Lung microvascular endothelial cell (primary cell): ENCODE measurements at places on chromosomes 7 and 10. TPM values are rescaled to one million over a fixed set of nuclear protein-coding genes. Genes with fewer than 3 reads are reported as not detected.

- DNase-seq, result no peak
Measured at GRCh38 chr10:12975906-12976305, 25.6 kb downstream of the CCDC3 start.

DNA sequence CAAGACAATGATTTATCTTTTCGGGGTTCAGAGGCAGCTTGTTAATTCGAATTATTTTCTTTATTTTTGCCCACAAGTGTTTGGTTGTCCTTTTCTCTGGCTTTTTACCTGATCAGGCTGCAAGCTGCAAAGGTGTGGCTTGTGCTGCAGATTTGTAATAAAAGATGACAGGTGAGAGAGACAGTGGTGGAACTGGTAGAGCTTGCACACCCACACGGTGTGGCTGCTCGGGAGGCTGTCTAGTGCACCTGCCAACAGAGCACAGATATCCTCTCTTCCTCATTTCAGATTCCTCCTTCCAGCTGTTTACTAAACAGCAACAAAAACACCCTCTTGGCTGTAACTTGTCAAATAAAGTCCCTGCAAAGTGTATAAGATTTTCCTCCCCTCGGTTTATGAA, 9.2 kb downstream of the GJD4 start:
- no peak for DNase-seq

FFAR4 gene
- not detected in 2 replicates for total RNA-seq

DNA sequence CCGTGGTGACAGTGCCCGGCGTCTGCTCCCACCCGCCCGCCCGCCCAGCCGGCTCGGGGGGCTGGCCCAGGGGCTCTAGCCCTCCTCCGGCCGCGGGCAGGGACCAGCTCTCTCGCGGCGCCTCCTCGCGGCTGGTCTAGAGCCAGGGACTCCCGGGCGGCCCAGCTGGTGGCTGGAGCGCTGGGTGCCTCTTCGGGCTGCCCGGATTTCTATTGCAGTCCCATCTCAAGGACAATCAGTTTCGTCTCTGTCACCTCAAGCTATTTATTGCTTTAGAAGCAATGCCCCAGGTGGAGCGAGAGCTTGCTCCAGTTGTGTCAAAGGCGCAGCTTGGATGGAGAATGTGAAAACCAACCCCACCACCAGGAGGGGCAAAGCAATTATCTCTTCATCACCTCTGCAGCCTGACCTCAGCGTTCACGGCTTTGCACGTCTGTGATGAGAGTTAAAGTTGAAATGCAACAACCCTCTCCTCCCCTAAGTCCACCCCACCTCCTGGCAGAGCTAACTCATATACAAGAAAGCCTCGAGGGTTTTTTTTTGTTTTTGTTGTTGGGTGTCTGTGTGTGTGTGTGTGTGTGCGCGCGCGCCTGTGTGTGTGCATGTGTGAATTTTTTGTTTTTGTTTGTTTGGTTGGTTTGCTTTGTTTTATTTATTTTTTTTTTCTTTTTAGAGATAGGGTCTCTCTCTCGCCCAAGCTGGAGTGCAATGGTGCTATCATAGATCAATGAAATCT, at the start of gene ITGA8:
Gene ITGA8, minus strand, starts transcription at position 24 of the 736 bp plus-strand sequence. CDS start 151 bp downstream, outside the sequence.
- DNase-seq, result peak; percentile 20

CYP2W1 gene
- total RNA-seq, result not detected in 2 replicates

DNA sequence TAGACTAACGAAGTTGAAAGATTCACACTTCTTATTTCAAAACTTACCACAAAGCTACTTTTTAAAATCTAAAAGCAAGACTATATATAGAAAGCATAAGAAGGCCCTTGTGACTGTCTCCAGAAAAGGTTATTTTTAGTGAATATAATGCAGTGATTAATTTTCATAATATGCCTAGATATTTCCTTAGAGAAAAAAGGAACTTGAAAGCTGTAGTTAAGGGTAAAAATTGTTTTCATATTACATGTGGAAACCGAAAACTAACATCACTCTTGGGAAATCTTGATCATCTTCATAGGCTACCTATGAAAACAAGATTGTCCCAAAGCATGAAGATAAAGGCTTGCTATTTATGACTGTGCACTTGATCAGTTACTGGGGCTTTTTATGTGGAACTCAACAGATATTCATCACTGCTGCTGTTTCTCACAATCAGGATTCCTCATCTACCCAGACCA, 223.2 kb downstream of the SH2D4B start:
- no peak for DNase-seq

- DNase-seq, result no peak
Measured at GRCh38 chr10:44044549-44044948, 340.3 kb downstream of the CXCL12 start.

- no peak for DNase-seq
Measured at GRCh38 chr7:150791304-150791703, 8.9 kb downstream of the TMEM176B start.

RAB19 gene
- total RNA-seq, result 0.22 TPM in 1 of 2 replicates, not detected in the other

DNA sequence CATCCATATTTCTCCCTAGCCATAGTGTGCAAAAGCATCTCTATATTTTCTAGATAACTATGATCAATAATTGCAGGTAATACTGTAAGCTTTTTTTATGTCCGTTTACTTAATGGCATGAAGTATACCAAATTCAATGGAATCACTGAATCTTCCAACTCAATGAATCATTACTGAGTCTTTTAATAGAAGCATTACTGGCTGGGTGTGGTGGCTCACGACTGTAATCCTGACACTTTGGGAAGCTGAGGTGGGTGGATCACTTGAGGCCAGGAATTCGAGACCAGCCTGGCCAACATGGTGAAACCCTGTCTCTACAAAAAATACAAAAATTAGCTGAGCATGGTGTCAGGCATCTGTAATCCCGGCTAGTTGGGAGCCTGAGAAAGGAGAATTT, 372.5 kb downstream of the BMPER start:
- DNase-seq, result no peak

SPDYE2B gene
- not detected in 2 replicates for total RNA-seq

DNA sequence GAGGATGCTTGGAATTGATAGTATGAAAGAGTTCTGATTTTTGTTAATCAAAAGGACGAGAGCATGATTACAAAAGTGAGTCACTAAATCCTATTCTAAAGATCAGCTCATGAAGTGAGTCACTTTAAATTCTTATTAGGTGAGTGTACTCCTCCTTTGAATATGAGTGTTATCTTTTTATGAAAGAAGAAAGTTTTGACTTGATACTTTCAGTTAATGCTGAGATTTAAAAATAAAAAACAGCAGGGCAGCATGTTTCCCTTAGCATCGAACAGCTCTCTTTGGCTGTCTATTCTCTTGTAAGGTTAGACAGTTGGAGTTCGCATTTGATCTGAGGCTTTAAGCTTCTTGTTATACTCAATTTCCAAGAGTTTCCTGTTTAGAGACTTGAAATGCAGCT, 222.0 kb downstream of the TWIST1 start:
- DNase-seq, result peak; percentile 71

- DNase-seq, result no peak
Measured at GRCh38 chr10:47045331-47045861, 134.2 kb downstream of the PTPN20 start.

SPDYE6 gene
- total RNA-seq, result not detected in 2 replicates

DNA sequence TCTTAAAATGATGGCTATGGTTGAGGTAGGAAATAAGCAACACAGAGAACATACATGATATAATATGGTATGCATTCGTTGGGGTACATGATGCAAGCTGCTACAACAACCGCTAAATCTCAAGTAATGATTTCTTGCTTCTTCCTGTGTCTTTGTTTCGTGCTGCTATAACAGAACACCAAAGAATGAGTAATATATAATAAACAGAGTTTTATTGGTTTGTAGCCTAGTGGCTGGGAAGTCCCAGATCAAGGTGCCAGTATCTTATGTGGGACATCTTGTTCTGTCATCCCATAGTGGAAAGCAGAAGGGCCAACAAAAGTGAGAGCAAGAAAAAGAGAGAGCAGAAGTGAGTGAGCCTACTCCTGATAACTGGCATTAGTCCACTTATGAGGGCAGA, 689.7 kb downstream of the SUGCT start:
- DNase-seq, result no peak

DNA sequence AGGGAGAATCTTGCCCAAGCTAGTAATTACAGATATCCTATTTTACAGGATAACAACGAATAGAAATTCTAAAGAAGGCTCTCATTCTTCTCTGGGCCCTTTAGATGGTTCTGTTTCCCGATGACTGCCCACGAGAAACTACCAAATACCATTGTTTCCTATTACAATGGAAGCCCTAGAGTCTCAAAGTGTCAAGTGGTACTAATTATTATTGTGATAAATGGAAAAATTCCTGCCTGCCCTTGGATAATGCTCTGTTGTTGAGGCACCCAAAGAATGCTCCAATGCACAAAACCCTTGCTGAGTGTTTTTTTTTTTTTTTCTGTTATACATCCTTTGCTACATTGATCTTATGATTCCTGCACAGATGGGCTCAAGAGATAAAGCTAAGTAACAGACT, 504.5 kb downstream of the XPNPEP1 start:
- DNase-seq, result no peak

HYAL4 gene
- 0.20 and 0.44 TPM in 2 replicates for total RNA-seq

PAOX gene
- total RNA-seq, result 4.4 and 6.9 TPM in 2 replicates

GTPBP10 gene
- total RNA-seq, result 4.2 and 5.7 TPM in 2 replicates

DNA sequence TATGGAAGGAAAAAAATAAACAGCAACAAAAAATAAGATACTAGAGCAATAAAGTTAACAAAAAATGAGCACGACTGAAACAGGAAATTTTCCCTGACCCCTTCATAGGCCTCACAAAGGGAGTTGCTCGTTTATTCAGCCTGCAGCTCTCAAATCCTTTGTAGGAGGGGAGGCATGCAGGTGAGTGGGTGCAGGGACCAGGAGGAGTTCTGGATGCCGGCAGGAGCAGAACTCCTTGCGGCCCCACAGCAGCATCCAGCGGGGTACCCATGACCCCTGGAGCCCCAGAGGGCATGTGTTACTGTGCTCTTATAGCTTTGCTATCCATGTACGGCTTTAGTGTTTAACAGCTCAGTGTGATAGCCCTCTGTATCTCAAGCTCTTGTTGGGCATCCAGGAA, 5.8 kb downstream of the TAS2R39 start:
- DNase-seq, result no peak

DNA sequence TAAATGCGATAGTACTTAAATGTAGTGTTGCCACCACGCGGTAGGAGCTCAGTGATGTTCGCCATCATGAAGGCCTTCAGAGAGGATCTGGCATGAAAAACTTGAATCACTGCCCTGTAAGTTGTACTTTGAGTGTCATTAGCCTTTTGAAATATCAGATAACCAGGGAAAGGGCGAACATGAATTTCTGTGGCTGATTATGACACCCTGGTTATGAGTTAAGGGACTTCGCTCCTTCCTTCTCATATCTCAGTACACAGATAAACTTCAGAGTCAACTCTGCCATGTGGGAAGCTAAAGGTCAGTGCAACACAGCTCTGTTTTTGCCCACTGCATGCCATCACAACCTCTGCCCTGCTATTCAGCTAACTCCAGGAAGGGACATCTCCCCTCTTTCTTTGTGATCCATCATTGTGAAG, 8.9 kb upstream of the ACSL5 start:
- no peak for DNase-seq

GRCh38 chr10:116779076-116779687, 36.8 kb upstream of the HSPA12A start:
- DNase-seq, result no peak

- DNase-seq, result peak; percentile 63
Measured at GRCh38 chr7:100825751-100826513, 1.4 kb downstream of the EPHB4 start.

GRCh38 chr10:63866075-63866746, 345.0 kb downstream of the REEP3 start:
- peak; percentile 56 for DNase-seq

GRCh38 chr10:12972146-12972545, 29.4 kb downstream of the CCDC3 start:
- no peak for DNase-seq

GRCh38 chr10:43870968-43871439, 222.3 kb upstream of the ZNF32 start:
- no peak for DNase-seq

CPA1 gene
- not detected in 2 replicates for total RNA-seq

DNA sequence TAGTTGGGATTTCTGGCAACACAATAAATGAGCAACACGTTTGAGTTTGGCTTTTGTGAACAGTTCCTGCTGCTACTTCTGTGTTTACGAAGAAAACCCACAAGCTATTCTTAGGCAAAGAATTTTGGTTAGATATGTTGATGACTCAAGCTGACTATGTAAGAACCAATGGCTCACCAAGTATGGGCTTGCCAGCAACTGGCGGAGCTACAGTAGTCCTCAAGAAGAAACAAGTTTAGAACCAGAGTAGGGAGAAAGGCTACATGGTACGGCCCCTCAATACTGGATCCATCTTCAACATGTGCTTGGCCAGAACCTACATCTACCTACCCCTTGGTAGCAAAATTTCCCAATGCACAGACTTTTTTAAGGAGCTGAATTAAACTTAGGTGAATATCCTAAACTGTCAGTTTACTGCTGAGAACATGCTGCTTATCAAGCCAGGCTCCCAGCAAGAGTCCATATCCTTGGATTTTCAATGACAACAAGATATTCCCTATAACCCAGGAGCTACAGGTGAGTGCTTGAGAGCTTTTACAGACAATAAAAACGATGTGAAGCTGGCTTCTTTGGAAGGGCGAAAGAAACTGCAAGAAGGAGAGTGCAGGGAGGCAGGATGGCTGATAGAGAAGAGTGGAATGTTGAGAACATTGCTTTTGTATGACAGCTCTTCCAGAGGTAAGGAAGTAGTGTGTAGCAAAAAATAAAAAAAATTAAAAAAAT, 74.3 kb upstream of the ASAH2 start:
- DNase-seq, result peak; percentile 4

- DNase-seq, result no peak
Measured at GRCh38 chr7:151511946-151512345, 7.7 kb downstream of the RHEB start.

DNA sequence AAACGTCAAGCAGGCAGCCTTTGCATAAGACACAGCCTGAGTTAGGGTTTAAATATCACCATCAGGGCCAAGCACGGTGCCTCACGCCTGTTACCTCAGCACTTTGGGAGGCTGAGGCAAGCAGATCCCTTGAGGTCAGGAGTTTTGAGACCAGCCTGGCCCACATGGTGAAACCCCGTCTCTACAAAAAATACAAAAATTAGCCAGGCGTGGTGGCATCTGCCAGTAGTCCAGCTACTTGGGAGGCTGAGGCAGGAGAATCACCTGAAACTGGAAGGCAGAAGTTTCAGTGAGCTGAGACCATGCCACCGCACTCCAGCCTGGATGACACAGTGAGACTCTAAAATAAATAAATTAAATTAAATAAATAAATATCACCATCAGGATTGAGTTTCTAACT, 33.0 kb downstream of the SRPK2 start:
- DNase-seq, result no peak

FAM25C gene
- total RNA-seq, result not detected in 2 replicates

- DNase-seq, result no peak
Measured at GRCh38 chr10:58086144-58086762, 181.4 kb downstream of the IPMK start.

GRCh38 chr7:87530126-87530525, 54.6 kb upstream of the ABCB4 start:
- no peak for DNase-seq

DNA sequence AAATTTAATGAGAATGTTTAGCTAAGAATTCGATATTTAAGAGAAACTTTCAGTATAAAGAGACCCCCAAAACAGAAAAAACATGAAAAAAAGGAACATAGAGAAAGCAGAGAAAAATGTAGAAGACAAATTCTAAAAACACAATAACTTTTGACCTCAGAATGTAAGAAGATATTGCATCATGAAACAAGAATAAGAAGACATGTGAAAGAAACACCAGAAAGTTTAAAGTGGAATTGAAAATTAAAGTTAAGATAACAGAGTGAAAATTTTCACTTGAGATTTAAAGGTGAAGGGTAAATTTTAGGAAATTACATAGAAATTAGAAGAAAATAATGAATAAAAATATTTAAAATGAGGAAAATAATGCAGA, 78.2 kb upstream of the FAM3C start:
- no peak for DNase-seq

LIPM gene
- not detected in 2 replicates for total RNA-seq
